ENCODE measurements at places on chromosomes 6 and 20.
A peak's percentile ranks its signal among the peaks of the same experiment; 100 is the strongest.

GRCh38 chr6:23174781-23175361, 605.5 kb downstream of the HDGFL1 start:
- DNase-seq: no peak

DNA sequence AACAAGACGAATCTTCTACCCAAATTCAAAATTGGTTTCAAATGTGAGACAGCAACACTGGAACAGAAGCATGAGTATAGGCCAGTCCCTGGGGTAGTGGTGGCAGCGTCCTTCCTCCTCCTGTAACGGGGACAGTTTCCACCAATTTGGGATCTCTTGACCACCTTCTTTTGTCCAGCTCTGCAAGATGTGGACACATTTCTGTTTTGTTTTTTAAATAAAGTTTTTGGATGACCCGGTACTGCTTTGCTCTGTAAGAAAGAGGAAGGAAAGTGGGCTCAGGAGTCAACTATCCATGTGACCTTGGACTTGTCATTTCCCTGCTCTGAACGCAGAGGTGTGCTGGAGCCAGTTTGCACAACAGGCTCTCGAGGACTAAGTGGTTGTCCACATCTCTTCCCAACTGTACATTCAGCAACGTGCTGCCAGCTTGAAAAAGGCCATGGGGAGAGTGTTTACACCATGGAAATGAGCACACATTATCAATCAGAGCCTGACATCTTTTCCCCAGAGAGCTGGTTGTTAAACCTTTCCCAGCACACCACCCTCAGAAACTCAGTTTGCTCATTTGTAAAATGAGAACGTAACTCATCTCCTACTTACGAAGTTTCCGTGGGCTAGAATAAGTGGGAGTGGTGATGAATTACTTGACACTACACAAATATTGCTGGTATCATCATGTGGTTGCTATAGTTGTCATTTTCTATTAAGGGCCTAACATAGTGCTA, 66.5 kb downstream of the ADTRP start:
- no peak for DNase-seq

DNA sequence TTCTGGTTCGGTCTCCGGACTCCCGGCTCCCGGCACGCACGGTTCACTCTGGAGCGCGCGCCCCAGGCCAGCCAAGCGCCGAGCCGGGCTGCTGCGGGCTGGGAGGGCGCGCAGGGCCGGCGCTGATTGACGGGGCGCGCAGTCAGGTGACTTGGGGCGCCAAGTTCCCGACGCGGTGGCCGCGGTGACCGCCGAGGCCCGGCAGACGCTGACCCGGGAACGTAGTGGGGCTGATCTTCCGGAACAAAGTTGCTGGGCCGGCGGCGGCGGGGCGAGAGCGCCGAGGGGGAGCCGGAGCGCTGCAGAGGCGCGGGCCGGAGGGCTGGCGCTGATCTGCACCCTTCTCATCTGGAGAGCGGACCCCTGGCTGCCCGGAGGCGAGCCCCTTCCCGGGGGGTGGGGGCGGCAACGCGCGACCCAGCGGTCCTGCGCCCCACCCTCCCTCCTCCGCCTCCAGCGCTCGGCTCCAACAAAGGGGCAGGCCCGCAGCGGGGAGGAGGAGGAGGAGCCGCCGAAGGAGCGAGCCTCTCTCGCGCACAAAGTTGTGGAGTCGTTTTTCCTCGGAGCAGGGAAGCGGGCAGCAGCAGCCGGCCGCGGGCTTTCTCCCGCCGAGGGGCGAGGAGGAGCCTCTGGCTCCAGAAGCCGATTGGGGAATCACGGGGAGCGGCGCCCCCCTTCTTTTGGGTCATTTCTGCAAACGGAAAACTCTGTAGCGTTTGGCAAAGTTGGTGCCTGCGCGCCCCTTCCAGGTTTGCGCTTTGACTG, at the start of gene UTRN:
Gene UTRN, plus strand, starts transcription at position 553 of the 765 bp plus-strand sequence. CDS start 6,494 bp downstream, outside the sequence.
- peak; percentile 78 for DNase-seq

DNA sequence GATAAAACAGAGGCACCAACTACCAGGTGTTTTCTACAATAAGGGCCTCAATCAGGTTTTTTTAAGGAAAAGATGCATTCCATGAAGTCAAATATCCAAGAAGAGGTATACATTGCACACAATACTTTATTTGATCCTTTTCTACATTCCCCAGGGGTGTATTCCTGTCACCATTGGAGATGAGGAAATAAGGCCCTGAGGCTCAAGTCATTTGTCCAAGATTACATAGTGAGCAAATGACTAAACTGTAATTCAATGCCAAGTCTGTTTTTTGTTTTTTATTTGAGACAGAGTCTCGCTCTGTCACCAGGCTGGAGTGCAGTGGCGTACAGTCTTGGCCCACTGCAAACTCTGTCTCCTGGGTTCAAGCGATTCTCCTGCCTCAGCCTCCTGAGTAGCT, 69.2 kb upstream of the CDYL start:
- no peak for DNase-seq

GRCh38 chr20:38551056-38551626, 29.9 kb upstream of the ADIG start:
- DNase-seq: no peak

DNA sequence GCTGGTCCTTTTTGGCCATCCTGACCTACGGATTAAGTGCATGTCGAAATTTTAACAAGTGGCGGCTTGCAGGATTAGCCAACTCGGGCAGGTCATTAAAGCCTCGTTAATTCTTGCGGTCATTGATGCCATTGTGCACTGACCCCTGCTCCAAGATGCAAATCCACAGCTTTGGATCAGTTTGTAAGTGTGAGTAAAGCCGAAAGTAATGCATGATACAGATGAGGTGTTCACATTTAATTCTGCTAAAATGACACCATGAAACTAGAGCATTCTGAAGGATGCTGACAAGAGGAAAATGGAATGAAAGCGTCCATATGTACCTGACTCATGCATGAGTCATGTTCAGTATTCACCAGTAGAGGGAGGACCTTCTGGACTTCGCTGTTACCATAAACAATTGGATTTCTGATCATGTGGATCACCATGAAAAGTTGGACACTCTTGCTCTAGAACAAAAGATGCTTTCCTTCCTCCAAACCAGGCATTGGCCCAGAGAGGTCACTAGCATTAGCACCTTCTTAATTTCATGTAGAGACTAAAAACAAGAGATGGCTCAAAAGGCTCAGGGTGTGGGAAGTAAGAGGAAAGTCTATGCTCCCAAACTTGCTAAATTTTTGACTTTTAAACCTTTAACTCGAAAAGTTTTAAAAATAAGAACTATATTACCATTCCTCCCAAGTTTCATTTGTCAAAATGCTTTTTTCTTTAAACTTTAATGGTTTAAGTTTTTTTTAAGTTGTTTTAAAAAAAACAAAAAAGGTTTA, 48.0 kb downstream of the MUC22 start:
- no peak for DNase-seq

DNA sequence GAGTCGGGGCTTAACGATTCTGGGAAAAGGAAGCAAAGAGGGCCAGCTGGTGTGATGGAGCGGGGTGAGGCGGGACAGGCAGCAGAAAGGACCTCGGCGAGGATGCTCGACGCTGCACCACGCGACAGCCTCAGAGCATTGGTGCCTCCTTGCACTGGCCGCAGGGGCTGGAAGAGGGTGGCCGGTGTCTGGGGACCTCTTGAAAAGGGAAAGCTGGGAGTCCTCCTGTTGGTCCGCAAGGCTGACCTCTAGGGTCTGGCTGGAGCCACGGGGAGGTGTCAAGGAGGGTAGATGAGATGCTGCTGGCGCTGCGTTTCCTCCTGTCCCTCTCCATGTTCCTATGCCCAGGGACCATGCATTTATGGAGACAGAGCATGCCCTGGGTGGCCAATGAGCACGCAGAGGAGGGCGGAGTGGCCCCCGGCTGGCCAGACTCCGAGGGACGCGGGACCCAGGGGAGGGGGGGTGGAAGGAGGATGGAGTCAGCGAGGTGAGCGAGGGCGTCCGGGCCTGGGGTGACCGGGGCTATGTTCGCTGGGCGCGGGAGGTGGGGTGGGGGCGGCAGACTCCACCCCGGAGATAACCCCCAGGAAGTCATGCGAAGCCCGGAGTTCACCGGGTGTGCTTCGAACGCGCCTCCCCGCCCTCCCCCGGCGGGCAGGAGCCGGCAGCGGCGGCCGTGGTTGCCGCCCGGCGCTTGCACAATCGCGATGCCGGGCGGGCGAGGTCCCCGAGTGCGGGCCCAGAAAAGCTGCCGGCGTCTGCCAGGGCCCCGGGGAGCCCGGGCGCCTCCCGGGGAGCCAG, at the start of gene CYP24A1:
Gene CYP24A1, minus strand, starts transcription at position 334 of the 804 bp plus-strand sequence. CDS start 407 bp downstream, outside the sequence.
- DNase-seq: no peak

- no peak for DNase-seq
Observed at GRCh38 chr6:44001318-44002066, 125.8 kb downstream of the MRPL14 start.

GRCh38 chr6:159203304-159204005, 34.3 kb downstream of the FNDC1 start:
- DNase-seq: no peak

DNA sequence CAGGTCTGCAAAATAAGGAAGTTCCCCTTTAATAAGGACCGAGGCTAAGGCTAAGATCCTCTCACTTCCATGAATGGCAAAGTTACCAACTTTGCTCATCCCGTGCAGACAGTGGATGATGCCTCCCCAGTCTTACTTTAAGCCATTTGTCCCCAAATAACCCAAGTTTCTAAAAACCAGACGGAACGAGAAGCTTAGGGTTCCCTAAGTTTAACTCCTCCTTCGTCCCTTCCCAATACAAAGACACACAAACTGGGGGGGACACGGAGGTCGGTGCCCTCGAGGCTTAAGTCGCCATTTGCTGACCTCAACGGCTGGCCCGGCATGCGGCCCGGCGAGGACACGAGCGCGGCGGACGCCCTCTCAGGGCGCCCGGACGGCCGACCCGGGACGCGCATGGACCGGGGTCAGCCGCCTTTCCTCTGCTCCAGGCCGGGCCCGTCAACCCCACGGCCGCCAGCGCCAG, 527 bp downstream of the FBXO30 start:
- DNase-seq: peak; percentile 73

- peak; percentile 45 for DNase-seq
Observed at GRCh38 chr20:3135507-3136070, 24.1 kb downstream of the FASTKD5 start.

GRCh38 chr6:25579391-25579883, 72.6 kb upstream of the SCGN start:
- no peak for DNase-seq

DNA sequence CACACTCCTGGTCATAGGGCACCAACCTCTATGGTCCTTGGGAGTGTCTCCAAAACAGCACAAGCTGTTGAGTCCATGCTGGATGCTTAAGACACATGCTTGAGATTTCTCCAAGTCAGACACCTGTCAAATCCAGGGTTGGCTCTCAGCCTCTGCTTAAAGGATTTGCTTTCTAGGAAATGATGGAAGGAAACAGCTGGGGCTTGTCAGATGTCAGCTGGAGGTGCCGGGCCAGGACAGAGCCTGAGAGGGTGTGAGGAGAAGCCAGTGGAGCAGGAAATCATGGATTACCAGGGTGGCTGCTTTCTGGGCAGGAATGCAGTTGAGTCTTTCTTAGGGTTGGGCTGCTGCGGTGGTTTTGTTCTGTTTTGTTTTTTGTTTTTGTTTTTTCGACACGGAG, 83.0 kb upstream of the FAM184A start:
- no peak for DNase-seq

GRCh38 chr6:37602801-37603200, 94.9 kb downstream of the MDGA1 start:
- DNase-seq: no peak

- no peak for DNase-seq
Observed at GRCh38 chr20:59940956-59941294, 736 bp downstream of the FAM217B start.

DNA sequence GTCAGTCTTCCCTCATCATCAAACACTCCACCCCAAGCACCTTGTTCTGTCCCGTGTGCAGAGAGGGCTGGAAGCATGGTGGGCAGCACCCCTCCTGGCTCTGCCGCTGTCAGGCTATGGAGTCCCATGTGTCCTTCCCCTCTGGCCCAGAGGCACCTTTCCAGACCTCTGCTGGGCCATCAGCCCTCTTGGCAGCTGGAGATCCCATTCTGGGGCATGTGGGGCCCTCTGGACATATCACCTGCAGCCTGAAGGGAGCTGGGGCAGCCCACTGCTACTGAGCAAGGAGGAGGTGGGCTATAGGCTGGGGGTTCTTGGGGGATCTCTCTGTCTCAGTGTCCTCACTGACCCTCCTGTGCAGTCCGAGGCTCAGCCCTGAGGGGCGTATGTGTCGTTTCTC, 42.2 kb downstream of the SUN5 start:
- DNase-seq: no peak

GRCh38 chr20:10946124-10946880, 272.5 kb upstream of the JAG1 start:
- DNase-seq: no peak

GRCh38 chr6:140321891-140322290, 947.4 kb upstream of the CITED2 start:
- DNase-seq: no peak

- no peak for DNase-seq
Observed at GRCh38 chr6:79413562-79414002, 123.6 kb downstream of the LCA5 start.

DNA sequence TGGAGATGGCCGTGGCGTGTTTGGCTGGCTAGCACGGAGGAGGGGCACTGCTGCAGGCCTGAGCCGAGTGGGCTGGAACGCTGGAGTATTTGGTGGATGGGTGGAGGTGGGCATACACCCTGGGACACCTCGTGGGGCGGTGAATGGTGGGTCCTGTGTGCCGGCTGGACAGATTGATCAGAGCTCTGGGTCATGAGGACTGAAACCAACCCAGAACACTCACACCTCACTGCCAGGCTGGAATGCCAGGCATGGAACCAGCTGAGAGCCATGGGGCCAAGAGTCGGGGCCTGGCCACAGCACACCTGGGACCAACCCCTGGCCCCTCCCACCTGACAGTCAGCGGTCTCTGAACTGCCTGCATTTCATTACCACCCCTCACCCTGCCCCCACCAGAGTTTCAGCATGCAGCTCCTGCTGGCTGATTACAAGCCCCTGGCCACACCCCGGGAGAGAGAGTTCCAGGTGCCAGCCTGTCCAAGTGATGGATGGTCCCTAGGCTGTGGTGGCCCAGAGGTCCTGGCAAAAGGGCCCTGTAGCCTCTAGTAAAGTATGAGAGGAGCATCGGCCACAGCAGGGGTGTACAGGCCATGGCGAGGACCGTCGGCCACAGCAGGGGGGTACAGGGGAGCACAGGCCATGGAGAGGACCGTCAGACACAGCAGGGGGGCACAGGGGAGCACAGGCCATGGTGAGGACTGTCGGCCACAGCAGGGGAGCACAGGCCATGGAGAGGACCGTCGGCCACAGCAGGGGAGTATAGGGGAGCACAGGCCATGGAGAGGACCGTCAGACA, 3.3 kb downstream of the NPBWR2 start:
- peak; percentile 50 for DNase-seq

GRCh38 chr6:112639391-112639831, 292.3 kb downstream of the RFPL4B start:
- no peak for DNase-seq

GRCh38 chr6:38371881-38372280, 267.8 kb downstream of the BTBD9 start:
- DNase-seq: no peak
